Stimulated activated CD4-positive, alpha-beta T cell treated with anti-CD3 and anti-CD28 coated beads, Interleukin-4, amount 100 ng/mL, for 4 hours (primary cell): ENCODE measurements at places on chromosomes 1 and 21.

- no peak for DNase-seq
Observed at GRCh38 chr1:226958300-226958699, 18.2 kb downstream of the COQ8A start.

DNA sequence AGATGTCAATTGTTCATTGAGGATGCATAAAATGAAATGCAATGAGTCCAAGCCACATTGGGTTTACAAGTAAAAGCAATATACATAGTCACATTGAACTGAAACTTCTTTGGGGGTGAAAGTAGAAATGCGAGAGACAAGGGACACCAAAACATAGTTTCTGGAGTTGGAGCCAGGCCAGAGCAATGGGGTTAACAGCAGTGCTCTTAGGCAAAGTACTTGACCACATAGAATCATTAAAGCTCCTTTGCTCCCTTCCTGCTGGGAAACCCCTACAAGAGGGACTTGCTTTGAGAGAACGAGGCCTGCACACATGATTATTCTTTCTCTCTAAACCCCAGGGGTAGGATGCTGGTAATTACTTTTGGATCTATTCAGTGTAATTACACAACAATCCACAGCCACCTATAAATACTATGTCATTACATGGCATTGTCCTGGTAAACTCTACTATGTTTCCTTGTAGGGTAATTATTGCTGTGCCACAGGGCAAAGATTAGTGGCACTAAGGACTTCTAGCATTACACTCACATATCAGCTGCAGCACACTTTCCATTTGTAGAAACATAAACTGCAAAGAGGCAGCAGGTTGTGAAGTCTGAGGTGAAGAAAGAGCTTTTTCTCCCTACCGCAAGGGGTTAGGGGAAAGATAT is 421.6 kb upstream of the PBX1 start:
- DNase-seq, result no peak

DNA sequence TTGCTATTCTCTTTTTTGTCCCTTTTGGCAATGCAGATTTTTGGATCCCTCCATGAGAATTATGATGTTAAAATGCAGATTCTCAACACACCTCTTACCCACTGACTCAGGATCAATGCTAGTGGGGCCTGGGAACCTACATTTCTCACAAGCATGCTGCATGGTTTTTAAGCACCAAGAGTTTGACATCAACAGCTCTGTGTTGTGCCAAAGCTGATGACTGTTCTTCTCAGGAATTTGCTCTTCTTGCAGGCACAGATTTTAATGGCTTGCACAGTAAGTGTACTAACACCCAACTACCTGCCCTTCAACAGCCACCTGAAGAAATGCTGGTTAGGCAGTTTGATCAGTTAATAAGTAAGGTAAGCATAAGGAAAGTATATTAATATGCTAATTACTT is 468.7 kb downstream of the PTBP2 start:
- no peak for DNase-seq

DNA sequence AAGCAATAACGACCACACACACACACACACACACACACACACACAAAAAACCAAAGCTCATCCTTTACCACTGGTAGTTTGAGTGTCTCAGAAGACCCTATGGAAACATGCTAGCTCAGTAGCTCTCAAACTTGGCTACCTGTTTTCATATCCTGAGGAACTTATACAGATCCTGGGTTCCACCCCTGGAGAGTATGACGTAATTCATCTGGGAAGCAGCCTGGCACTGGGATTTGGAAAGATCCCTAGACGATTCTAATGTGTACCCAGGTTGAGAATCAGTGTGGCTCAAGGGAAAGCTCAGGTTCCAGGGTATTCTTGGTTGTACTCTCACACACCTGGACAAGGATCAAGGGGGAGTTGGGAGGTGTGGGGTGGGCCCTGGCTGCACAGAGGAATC is 85.9 kb downstream of the SELENOF start:
- no peak for DNase-seq

GRCh38 chr1:155107309-155108264 is 20.1 kb upstream of the EFNA1 start:
- DNase-seq, result no peak

GRCh38 chr1:152237093-152237492 is 13.1 kb upstream of the HRNR start:
- no peak for DNase-seq

- no peak for DNase-seq
Observed at GRCh38 chr1:90973897-90974798, 47.7 kb downstream of the ZNF644 start.

DNA sequence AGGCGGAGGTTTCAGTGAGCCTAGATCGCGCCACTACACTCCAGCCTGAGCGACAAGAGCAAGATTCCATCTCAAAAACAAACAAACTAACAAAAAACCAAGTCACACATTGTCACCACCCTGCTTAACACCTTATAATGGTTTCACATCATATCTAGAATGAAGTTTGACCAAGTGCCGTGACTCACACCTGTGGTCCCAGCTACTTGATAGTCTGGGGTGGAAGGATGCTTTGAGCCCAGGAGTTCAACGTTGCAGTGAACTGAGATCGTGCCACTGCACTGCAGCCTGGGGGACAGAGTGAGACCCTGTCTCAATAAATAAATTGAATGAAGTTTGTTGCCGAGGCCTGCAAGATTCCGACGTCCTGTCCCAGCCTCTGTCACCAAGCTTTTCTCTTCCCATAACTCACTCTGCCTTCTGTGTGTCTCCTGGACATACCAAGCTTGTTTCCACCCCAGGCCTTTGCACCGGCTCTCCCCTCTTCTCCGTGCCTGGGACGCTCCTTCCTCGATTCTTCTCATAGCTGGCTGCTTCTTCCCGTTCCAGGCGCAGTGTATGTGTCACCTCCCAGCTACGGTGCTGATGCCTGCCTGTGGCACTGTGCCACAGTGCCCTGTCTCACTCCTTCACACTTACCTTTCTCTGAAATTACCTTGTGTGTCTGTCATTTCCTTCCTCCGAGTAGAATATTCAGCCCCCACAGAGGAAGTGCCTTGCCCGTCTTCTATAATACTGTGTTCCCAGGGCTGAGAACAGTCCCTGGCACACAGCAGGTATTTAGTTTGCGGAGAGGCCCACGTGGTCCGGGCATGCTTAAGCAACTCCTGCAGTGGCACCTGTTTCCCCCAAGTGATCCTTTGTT is 3.8 kb upstream of the SELENON start:
- peak; percentile 44 for DNase-seq

GRCh38 chr1:230120921-230121381 is 53.9 kb downstream of the GALNT2 start:
- no peak for DNase-seq

GRCh38 chr1:31775210-31775999 is 11.3 kb upstream of the ADGRB2 start:
- DNase-seq, result no peak

GRCh38 chr1:244296447-244296846 is 155.3 kb downstream of the ADSS2 start:
- no peak for DNase-seq

DNA sequence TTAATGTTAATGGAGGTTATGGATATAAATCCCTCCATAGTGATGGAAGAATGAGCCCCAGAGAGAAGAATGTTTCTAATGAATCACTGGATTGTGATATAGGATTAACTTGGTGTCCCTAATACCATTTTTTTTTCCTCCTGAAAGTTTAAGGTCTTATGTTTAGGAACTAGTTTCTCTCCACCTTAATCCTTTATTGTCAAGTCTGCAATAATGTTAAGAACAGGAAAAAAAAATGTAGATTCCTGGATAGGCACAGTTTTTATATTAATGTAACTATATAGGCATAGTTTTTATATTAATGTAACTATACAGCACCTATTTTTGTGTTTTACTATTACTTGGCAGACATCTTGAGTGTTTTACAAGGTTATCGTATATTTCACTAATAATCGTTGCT is 34.9 kb downstream of the NFIA start:
- no peak for DNase-seq

- no peak for DNase-seq
Observed at GRCh38 chr21:29534448-29534847, 235.7 kb downstream of the BACH1 start.

- DNase-seq, result no peak
Observed at GRCh38 chr21:15247613-15248012, 182.8 kb upstream of the NRIP1 start.
